ENCODE measurements at places on chromosomes 7 and 10.

DNA sequence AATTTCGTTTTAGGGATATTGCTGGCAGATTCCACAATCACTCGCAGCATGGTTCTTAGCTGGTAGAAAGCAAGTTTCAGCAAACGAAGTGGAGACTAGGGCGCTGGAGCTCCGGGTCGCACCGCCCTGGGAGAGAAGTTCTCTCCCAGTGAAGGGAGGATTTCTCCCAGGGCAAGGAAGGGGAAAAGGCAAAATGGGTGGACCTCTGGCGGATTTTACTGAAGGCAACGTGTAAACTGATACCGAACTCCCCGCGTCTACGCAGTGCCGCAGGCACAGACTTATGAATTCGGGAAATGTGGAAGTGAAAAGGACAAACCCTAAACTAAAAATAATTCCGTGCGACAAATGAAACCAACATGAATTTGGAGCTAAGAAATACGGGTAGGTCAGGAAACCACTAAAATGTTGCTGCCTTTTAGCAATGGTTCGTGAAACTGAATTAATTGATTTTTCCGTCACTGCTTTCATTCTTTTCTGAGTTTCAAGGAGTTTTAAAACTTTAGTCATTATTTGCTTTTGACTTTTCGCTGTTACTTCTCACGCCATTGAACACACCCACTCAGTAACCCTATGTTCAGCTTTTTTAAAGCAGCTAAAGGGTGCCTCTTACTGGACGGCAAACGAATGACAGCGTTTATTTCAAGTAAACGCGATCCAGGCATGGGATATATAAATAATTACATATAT, at the start of gene MYOF:
MYOF (minus strand) TSS at position 190 of the 690 bp plus-strand sequence; CDS start at position 50, 140 bp downstream.
- DNase-seq, result peak; percentile 88

- no peak for DNase-seq
Measured at GRCh38 chr10:51640120-51640819, 59.1 kb downstream of the CSTF2T start.

GRCh38 chr7:87152897-87153641, 816 bp downstream of the DMTF1 start:
- DNase-seq, result peak; percentile 22

DNA sequence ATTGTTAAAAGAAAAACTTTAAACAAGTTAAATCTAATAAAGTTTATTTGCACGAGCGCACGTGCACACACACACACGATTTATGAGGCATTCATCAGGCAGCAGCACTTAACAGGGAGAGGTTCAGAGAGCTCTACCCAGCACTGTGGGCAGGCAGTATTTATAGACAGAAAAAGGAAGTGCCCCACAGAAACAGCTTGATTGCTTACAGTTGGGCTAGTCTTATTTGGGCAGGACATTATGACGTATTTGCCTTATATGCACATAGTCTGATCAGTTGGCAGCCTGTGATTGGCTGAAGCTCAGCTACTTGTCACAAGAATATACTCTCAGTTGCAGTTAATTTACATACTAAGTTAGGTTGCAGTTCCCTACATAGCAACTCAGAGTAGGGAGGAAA, 1.2 kb upstream of the SDHAF3 start:
- no peak for DNase-seq

DNA sequence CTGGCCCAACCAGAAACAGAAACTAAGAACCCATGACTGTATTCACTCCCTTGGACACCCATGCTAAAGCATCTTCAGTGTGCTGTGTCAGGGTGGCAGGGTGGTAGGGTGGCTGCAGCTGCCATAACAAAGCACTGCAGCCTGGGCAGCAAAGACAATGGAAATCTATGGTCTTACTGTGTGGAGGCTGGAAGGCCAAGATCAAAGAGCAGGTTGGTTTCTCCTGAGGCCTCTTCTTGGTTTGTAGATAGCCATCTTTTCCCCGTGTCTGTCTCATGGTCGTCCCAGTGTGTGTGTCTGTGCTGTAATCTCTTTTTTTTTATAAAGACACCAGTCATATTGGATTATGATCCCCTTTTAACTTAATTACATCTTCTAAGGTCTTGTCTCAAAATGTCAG, 15.2 kb upstream of the ZNF25 start:
- DNase-seq, result no peak

DNA sequence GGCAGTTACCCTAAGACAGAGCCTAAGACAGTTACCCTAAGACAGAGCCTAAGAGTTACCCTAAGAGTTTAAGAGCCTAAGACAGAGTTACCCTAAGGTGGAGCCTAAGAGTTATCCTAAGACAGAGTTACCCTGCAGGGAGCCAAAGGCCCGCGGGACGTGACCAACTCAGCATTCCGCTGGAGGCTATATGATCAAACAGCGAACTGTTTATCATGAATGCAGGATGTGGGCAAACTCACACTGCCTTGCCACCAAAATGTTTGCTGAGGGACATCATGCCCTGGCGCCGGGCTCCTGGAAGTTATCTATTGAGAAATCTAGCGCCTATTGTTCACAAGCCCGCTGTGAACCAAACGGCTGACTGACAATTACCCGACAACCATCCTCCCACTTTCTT, 49.9 kb downstream of the BLVRA start:
- no peak for DNase-seq

- no peak for DNase-seq
Measured at GRCh38 chr7:144936314-144936713, 100.5 kb upstream of the TPK1 start.

GRCh38 chr7:151349507-151349853, 7.9 kb downstream of the NUB1 start:
- DNase-seq, result no peak

DNA sequence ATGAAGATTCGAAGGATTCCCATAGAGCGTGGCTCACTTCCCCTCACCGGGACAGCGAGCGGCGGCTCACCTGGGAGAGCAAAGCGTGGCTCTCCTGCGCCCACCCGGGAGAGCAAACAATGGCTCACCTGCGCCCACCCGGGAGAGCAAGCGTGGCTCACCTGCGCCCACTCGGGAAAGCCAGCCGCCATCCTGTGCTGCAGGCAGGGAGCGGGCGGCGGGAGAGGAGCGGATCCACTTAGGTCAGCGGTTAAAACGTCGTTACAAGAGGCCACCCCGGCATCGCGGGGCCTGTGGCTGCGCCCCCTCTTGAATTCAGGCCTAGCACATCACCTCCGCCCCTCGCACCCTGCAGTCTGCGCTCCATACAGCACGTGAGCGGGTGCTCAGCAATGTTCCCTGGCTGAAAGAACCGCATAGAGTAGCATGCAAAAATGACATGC, 461 bp upstream of the FIGNL1 start:
- DNase-seq, result no peak

- DNase-seq, result peak; percentile 29
Measured at GRCh38 chr10:124697837-124698544, 46.2 kb downstream of the FAM53B start.

DNA sequence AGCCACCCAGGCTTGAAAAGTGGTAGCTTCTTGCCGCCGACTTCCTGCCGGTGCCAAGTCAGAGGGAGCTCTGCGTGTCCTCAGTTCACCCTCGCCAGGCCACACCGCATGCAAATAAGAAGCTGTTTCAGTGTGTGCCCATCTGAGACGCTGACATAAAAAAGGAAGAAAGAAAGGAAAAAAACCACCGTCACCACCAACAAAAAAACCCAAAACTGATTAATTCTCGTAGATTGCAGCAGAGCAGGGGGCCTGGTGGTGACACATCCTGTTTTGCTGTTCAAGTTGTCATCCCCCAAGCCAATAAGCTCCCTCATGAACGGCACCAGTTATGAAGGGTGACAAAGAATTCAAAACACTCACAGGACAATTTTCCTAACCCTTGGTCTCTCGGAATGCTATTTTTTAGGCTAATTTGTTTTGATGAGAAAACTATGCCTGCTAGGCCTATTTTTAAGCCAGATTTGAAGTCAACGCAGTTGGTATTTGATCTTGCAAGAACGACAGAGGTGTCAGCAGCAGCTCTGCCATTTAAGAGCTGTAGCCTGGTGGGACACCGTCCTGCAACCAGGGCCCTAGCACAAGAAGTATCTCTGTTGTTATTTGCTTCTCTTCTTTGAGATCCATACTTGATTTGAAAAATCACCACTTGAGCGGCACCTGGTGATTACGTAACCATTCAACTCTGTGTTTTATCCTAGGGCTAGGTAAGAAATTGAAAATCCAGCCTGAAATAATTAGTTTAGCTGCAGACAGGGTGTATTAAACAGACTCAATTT, 145.6 kb downstream of the PFKFB3 start:
- peak; percentile 24 for DNase-seq

GRCh38 chr10:84176351-84176750, 2.8 kb downstream of the GPR15LG start:
- DNase-seq, result no peak

- peak; percentile 27 for DNase-seq
Measured at GRCh38 chr10:100148353-100149211, 37.2 kb downstream of the ERLIN1 start.

DNA sequence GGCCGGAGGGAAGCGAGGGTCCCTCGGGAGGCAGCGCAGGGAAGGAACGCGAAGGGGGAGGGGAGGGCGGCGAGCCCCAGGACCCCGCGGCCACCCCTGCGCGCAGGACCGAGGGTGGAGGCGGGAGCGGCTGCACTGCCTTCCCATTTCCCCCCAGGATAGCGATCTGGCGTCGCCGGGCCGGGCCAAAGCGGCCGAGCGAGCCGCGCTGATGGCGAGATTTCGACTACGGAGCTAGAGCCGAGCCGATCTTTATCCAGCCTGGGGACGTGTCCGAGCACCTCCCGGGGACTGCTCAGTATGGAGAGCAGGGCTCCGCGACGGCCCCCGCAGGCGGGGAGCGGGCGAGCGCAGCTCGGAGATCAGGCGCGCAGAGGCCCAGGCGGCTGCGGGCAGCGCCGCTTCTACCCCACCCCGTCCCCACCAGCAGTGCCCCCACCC, 590 bp upstream of the CRTAC1 start:
- no peak for DNase-seq

- DNase-seq, result peak; percentile 32
Measured at GRCh38 chr10:23516530-23516929, 77.7 kb downstream of the OTUD1 start.

DNA sequence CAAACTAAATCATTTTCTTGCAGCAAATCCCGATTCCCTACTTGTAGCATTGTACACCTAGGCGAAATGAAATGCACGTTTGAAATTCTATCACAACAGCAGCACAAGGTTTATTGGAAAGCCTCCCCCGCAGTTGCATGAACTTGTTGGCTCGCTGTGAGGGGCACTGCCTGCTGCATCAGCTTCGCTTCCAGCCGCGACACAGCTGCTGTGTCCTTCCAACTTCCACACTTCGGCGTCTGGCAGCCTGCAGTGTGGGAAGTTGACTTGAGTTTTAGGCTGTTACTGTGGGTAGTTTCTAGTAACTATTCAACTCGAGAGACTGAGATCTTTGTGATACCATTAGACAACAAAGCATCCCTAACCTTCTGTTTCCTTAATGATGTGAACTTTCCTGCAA, 315.8 kb upstream of the TPK1 start:
- DNase-seq, result no peak

- DNase-seq, result peak; percentile 42
Measured at GRCh38 chr7:54860003-54860775, 101.2 kb upstream of the SEC61G start.

GRCh38 chr7:100949227-100949932, at the start of gene MUC3A:
Gene MUC3A (plus strand): TSS chr7:100949534. CDS start chr7:100949625, 91 bp downstream.
- no peak for DNase-seq

DNA sequence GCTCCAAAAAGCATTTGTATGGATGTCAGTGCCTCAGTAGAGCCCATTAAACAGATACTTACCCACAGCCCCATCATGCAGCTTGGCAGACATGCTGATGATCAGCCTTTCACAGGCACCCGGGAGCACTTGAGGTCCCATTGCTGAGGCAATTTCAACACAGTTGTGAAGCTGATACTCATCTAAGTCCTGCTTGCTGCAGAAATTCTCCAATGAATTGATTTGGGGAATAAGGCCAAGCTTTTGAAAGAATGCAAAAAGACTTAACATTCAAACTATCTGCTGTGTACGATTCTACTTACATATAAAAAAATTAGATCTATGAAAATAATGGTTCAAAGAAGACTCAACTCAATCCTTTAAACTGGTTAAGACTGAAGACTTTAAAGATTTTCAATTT, 60.5 kb downstream of the LAMB4 start:
- DNase-seq, result no peak

DNA sequence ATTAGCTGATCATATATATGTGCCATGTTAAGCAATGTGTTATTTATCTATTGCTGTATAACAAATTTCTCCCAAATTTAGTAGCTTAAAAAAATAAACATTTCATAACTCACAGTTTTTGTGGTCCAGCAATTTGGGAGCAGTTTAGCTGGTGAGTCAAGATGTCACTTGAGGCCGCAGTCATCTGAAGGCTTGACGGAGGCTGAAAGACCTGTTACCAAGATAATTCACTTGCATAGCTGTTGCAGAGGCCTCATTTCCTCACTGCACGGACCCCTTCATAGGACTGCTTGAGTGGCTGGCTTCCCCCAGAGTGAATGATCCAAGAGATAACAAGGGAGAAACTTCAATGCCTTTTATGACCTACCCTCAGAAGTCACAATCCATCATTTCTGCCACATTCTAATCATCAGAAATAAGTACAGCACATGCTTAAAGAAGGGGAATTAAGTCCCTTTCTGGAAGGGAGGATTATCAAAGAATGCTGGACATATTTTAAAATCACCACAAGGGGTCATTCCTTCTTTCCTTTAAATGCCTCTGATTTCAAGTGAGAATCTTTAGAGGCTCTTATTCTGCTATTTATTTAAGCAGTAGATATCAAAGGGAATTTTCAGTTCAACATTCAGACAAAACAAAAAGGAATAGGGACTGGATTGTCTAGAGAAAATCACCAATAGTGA, 10.5 kb upstream of the SRPK2 start:
- DNase-seq, result peak; percentile 36

DNA sequence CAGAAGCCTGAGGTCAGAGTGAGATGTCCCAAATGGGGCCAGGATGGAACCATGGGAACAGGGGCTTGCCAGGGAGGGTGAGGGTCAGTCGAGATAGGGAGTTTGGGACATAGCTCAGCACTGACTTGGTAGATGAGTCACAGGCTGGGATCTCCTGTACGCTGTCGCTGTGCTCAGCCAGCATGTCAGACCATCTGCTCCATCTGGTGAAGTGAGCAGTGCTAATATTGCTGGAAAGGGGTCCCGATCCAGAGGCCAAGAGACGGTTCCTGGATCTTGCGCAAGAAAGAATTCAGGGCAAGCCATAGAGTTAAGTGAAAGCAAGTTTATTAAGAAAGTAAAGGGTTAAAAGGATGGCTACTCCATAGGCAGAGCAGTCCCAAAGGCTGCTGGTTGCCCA, 505.6 kb downstream of the GALNT17 start:
- DNase-seq, result no peak
